Activated CD8-positive, alpha-beta memory T cell treated with anti-CD3 and anti-CD28 coated beads for 1 hour (primary cell): ENCODE measurements at places on chromosomes 1 and 21.

DNA sequence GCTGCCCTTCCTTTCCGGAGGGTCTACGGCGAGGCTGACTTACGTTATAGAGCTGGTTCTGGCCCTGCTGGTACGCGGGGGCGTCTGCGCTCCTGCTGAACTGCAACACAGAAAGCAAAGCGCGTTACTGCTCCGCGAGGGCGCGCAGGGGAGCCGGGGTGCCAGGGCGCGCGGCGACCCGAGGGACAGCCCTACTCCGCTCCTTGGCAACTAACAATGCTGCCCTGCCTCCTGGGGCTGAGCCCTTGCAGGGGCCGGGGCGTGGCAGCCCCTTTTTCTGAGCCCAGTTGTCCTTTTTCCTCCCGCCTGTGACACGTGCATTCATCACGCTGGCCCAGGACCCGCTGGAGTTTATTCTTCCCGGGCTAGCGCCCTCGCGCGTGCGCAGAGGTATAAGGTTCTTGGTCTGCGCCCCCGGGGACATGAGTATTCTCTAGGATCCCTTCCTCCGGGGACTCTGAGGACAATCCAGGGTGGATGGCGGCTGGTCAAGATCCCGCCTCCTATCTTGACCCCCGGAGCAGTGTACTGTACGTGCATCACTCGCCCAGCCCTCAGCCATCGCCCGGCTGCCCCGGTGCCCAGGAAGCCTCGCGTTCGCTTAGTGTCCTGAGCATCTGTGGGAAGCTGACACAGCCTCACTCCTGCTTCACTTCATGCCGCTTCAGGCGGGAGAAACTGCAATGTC lies 78.9 kb downstream of the CD247 start:
- DNase-seq = no peak

GRCh38 chr1:182381962-182382819 lies 9.4 kb downstream of the GLUL start:
- no peak for DNase-seq

DNA sequence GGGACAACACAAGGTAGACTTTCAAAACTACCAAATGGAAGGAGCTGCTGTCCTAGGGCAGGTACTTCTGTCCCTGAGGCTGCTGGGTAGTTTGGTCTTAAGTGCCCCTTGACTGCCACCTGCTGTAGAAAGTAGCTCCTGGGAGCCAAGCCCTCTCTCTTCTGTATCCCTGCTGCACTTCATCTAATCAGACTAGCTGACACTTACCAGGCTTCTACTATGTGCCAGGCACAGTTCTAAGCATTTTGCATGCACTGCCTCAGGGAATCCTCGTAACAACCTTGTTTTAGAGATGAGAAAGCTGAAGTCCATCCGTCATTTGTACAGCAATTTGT lies 15.9 kb upstream of the SRSF4 start:
- no peak for DNase-seq

GRCh38 chr1:180672105-180672504 lies 40.3 kb downstream of the XPR1 start:
- DNase-seq = no peak

- DNase-seq = no peak
Measured at GRCh38 chr1:188660572-188660971, 1817.1 kb downstream of the BRINP3 start.

GRCh38 chr1:174818951-174819350 lies 180.8 kb upstream of the CACYBP start:
- DNase-seq = no peak
